Choroid plexus epithelial cell (primary cell): ENCODE measurements at places on chromosomes 16 and 17.
A peak's percentile ranks its signal among the peaks of the same experiment; 100 is the strongest.

DNA sequence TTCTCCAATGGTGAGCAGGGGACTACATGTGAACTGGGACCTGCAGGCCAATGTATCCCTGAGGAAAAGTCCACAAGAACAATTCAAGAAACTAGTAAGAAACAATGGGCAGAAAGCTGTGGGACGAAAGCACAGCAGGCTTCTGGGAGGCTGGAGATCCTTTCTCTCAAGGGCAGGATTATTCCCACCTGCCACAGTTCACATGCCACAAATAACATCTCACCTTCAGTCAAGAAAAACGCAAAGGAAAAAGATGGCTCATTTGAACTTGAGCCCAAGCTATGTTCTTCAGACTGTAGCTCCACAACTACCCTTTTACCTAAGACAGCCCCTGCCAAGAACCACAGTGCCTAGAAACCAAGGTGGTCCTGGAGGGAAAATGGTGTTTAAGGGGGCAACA, 13.0 kb downstream of the HAS3 start:
- DNase-seq: no peak

GRCh38 chr16:3642397-3643094, 11.9 kb upstream of the DNASE1 start:
- DNase-seq: peak; percentile 63

DNA sequence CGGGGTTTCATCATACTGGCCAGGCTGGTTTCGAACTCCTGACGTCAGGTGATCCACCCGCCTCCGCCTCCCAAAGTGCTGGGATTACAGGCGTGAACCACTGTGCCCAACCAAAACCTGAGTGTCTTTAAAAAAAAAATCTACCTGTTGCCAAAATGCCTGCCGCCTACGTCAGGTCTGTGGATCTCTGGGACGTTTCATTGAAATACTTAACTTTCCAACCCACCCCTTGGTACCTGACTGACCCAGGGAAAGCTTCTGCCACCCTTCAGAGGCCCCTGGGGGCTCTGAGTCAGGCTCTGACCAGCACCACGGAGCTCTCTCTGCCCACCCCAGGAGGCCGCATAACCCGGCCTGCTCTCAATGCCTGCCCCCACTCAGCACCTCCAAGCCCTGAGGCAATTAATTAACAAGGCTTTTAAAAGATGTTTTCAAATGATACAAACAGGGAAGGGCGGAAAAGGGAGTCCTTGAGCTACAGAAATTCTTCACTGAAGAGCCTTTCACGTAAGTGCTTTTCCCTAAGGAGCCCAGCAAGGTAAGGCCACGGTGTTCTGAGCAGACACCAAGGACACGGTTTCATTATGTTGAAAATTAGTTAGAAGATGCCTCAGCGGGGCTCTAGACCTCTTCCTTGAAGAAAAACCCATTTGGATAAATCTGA, 29.3 kb upstream of the GSG1L start:
- DNase-seq: no peak

DNA sequence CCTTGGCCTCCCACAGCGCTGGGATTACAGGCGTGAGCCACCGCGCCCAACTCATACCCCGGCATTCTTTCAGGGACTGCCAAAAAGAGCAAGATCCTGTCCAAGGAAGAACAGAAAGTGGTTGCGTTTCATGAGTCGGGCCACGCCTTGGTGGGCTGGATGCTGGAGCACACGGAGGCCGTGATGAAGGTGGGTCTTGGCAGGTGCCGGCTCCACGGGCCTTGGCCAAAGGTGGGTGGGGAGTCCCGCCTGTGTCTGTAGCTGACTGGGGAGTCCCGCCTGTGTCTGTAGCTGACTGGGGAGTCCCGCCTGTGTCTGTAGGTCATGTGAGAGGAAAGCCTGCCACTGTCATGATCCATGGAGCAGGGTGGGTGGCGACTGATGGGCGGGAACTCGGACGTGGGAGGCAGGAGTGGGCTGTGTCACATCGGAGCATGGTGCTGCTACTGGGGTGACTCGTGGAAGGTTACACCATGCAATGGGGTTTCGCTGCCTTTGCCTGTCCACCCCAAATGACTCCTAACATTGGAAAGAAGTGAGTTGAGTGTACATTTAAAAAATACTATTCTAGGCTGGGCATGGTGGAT, 10.0 kb upstream of the RPL13 start:
- no peak for DNase-seq

GRCh38 chr17:76379275-76379641, 5.2 kb upstream of the SPHK1 start:
- no peak for DNase-seq

GRCh38 chr17:47742319-47743181, 9.5 kb downstream of the TBX21 start:
- DNase-seq: no peak

GRCh38 chr16:88599092-88599733, 29.0 kb downstream of the ZC3H18 start:
- peak; percentile 41 for DNase-seq

DNA sequence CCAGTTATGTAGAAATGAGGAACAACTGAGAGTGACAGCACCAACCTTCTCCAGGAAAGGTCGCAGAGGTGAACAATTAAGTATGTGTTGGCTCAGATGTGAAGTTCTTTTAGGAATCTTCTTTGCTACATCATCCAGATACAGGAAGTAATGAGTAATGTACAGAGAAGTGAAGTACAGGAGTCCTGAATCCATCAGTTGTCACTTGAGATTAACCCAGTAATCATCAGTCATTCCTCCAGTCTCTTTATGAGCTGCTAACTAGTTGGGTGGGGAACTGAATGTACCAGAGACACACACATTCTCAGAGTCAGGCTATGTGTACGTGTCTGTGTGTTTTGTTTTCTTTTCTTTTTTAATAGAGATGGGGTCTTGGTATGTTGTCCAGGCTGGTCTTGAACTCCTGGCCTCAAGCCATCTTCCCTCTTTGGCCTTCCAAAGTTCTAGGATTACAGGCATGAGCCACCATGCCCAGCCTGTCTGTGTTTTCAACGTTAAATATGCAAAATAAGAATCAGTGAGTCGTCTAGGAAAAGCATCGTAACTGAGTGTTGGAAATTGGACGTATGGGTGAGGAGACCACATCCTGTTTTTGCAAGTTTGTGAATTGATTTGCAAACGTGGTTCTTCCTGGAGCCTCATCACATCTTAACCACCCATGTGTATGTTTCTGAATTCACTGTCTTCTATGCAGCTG, 19.9 kb downstream of the ZNF200 start:
- DNase-seq: no peak

DNA sequence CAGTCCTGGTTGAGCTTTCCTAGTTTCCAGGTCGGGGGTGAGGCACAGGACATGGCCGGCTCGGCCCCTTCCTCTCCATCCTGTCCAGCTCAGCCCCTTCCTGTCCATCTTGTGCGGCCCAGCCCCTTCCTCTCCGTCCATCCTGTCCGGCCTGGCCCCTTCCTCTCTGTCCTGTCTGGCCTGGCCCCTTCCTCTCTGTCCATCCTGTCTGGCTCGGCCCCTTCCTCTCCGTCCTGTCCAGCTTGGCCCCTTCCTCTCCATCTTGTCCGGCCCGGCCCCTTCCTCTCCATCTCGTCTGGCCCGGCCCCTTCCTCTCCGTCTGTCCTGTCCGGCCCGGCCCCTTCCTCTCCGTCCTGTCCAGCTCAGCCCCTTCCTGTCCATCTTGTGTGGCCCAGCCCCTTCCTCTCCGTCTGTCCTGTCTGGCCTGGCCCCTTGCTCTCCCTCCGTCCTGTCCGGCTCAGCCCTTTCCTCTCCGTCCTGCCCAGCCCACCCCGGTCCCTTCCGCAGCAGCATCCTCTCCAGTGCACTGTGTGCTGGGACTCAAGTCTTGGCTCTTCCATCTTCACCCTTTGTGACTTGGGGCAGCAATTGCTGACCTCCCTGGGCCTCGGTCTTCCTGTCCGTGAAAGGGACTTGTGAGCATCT, 5.5 kb upstream of the ZNF750 start:
- DNase-seq: peak; percentile 74

GRCh38 chr16:30351586-30352419, 3.3 kb downstream of the CD2BP2 start:
- DNase-seq: peak; percentile 84

DNA sequence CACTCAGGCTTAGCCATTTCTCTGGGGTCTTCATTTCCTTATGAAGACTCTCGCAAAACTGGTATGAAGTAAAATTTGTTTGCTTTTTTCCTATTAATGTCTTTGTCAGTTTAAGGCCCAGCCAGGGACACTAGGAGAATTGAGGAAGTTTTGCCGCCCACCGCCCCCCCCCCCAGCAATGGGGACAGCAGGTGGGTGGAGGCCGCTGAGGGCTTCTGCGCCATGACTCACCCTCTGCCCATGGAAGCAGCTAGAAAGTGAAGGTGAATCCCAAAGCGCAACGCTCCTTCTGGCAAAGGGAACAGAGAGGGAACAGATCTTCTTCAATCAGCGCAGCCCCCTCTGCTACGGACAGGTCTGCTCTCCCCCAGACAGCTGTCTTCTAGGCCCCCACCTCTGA, 49.7 kb downstream of the MARF1 start:
- DNase-seq: no peak

DNA sequence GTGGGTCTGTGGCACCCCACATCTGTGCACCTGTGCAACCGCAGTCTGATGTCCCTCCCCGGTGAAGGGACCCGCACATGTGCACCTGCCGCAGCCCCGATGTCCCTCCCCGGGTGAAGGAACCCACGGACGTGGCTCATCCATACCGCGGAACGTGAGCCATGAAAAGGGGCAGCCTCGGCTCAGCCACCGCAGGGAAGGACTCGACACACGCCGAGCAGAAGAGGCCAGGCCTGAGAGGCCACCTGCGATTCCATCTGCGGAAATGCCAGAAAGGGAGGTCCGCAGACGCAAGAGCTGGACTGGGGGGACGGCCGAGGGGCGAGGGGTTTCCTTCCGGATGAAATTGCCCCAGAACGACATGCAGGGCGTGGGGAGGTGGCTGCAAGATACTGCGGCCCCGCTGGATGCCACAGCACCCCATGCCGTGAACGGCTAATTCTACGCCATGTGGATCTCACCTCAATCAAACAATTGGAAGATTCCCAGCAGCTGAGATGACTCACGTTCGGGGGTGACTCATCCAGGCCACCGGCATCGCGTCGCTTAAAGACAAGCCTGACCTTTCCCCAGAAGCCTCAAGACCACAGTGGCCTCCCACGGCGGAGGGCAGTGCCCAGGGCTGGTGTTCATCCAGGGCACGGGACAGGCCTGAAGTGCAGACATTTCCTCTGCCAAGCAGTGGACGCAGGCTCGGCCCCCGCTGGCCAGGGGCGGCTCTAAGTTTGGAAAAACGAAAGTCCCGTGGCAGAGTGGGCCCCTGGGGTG, 21.0 kb downstream of the SOX8 start:
- peak; percentile 78 for DNase-seq

DNA sequence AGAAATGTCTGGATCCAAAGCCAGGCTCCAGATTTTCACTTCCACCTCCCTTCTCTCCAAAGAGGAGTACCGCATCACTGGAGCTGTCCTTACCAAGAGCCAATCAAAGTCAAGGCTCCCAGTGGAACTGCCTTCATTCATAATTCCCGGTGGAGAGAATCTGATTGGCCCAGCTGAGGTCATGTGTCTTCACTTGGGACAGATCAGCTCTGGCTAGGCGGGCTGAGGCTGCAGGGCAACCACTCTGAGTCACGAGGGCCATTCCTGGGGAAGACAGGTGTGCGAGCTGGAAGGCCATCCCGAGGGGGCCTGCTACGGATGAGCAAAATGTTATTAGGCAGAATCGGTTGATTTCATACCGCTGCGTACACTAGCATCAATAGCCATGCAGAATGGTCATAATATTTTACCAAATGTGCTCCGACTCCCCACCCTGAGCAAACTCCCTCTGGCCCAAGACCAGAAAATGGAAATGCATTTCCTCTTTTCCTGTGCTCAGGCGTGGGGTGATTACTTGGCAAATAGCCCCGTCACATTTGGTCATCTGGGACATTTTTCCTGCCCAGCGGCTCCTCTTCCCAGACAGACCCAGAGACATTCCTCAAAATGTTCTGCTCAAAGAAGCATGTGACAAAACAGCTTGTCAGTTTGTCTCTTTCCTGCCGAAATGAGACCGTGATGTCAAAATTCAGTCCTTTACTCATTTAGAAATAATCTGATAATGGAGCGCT, 111.1 kb downstream of the AIPL1 start:
- DNase-seq: no peak

- DNase-seq: no peak
These were observed 19.0 kb downstream of the TRPV1 start for GRCh38 chr17:3590231-3590630.

DNA sequence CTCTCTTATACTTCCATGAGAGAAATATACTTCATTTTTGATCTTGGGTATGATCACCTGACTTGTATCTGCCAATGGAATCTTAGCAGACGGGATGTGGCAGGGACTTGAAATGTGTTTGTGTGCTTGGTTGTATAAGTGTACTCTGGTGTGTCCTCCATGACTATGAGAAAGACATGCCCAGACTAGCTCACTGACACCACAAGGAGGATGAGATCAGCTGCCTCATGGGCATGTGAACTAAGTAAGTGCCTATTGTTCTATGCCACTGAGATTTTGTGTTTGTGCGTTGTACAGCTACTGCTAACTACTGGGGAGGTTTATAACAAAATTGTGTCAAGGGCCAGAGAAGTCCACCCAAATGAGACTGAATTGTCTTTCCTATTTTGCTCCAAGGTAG, 402.2 kb upstream of the SALL1 start:
- no peak for DNase-seq

DNA sequence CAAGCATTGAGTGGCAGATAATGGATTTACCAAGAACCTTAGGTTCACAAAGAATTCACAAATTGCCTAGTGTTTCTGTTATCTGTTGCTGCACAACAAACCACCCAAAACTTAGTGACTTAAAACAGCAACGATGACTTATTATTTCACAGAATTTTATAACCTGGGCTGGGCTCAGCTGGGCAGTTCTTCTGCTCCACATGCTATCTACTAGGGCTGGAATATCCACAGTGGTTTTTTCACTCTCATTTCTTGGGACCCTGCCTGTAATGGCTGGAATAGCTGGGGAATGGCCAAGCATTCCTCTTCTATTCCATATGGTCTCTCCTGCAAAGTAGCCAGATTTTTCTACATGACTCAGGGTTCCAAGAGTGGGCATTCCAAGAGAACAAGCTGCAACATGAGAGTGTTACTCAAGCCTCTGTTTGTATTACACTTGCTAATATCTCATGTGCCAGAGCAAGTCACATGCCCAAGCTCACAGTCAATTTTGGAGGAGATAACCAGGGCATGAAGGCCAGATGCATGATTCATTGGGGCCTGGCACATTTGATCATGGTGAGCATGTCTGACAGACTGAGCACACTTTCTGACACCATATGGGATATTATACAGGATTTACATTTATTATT, 4.9 kb upstream of the PSMD7 start:
- no peak for DNase-seq

- no peak for DNase-seq
These were observed 224.2 kb downstream of the PARN start for GRCh38 chr16:14405611-14406537.
